Right renal cortex interstitium (tissue), 3 donors: ENCODE measurements at places on chromosomes 3 and 15. TPM values are rescaled to one million over a fixed set of nuclear protein-coding genes. Genes with fewer than 3 reads are reported as not detected.

Gene GRAMD1C
- 24.1 TPM for polyA plus RNA-seq

Gene RLBP1
- not detected for polyA plus RNA-seq

Gene PRTG
- polyA plus RNA-seq: 13.5 TPM

- DNase-seq: no peak
These were observed 121.9 kb downstream of the ATP10A start for GRCh38 chr15:25741256-25741580.

DNA sequence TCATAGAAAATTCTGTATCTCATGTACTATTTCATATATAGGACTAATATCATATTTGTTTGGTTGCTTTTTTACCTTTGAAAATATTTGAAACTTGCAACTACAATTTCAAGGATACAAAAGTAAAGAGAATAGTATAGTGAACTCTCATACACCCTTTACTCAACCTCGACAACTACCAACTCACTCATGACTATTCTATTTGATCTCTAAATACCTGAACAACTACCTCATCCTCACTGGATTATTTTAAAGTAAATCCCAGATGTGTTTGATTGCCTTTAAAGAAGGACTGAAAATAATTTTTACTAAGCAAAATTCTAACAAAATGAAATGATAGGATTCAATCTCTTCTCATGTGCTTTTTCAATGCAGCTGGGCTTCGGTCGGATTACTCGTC, 12.1 kb downstream of the TMPRSS7 start:
- DNase-seq: no peak

DNA sequence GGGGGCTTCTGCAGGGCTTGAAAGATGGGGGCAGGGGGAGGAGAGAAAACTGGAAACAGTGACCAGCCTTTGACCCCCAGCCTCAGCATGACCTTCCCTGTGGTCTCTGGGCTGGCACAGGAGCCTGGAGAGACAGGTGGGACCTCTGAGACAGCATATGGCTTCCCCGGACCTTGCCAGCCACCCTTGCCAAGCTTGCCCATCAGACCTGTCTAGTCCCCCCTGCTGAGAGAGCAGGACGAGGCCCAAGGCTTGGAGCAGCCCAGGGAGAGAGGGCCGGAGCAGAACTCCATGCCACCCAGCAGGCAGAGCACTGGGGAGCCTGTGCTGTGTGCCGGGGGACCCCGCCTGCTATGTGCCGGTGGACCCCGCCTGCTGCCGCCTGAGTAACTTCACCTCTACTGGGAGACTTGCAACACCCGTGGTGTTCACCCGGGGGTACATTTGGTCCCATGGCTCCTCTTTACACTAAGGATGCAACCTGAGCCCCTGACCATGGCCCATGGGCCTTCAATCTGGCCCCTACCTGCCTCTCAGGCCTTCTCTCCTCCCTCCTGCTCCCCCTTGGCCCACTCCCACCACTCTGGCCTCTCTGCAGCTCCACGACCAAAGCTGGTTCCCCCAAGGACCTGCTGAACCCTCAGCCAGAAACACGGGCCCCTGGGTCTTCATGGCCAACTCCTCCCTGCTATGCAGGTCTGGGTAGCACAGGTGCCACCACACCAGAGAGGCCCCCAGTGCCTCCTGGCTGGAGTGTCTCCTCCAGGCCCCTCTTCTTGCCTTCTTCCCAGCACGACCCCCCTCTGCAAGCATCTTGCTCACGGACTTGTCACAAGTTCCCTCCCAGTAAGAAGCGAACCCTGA, 21.1 kb upstream of the SLC41A3 start:
- DNase-seq: no peak

DNA sequence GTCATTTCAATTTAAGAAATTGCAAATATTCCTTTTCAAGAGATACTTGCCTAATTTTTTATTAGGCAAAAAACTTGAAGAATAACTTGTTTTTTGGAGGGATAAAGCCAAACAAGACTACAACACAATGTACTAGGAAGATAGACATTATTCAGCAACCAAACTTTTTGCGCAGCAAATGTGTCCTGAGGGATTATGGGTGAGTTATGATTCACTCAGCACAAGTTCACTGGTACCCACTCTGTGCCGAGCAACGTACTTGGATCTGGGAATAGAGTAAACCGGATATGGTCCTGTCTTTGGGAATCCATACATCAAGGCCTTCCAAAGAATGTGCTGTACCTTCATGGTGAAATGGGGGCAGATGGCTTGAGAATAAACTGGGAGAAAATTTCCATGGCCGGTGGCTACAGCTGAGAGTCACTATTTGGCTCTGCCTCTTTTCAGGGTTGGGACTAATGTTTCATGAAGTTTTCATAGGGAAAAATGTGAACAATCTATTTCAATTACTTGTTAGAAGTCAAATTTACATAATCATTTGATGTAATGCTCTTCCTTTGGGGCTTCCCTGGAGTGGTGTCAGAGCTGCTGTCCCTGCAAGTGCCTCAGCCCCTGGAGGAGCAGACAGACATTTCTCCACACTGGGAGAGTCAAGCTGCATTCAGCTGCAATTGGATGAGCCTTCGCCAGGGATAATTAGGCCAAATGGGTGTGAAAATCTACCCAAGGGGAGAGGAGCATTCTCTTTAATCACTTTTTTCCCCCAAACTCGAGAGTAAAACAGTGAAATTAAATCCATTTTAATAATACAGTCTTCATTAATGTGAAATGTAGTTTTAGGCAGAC, 315.2 kb downstream of the CLSTN2 start:
- DNase-seq: no peak

DNA sequence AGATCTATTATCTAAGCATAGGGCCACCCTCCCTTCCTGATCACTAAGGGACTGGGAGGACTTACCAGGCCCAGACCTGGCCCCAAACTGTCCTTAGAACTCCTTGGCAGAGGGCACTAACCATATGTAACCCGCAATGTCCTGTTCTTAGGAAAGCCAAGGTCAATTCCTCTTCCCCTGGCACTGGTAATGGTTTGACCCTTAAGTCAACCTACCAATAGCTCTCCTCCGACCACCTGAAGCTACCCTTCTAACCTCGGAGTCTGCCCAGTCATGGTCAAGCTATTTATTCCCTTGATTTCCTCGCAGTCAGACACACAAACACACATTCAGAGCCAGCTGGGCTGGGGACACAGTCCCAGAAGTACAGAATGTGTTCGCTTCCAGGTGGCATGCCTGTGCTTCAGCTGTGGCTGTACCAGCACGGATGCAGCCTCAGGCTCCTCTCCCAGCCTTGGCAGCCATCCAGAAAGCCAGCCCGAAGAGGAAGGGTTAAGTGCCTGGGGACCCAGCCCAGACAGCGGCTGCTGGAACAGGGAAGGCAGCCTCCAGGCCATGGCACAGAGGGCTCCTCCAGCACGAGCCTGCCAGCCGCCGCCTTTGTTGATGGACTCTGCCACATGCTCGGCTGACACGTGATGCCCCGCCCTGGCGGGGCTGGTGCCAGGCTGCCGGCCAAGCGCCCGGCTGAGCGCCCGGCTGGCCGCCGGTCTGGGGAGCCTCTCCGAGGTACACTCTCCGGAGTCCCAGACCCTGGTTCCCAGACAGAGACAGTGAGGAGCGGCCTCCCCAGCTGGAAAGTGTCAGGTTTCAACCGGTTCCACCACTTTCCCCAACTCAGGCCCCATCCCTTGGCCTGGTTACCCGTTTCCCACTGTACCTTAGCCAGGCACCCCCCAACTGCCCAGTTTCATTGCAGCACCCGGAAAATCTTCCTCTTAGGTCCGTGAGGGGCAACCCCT, 5.5 kb downstream of the BMF start:
- DNase-seq: no peak
